B cell (primary cell): ENCODE measurements at places on chromosomes 5 and 9.

GRCh38 chr5:90338712-90339372 lies 70.7 kb downstream of the CETN3 start:
- DNase-seq, result no peak

DNA sequence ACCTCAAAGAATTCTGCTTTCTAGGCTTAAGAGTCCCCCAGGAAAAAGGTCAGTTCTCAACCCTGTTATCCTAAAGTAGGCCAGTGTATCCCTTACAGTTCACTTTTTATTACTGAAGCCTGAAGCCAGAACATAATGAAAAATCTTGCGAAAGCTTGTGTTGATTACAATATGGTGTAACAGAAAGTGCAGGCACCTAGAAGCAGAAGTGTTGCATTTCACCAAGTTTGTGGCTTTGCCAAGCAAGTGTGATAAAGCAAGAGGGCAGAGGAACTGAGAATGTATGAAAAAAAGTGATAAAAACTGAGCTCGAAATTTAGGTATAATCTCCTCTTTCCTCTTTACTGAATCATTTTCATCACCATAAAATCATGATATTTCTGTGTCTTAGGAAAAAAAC lies 26.2 kb downstream of the AGTPBP1 start:
- peak; percentile 60 for DNase-seq

DNA sequence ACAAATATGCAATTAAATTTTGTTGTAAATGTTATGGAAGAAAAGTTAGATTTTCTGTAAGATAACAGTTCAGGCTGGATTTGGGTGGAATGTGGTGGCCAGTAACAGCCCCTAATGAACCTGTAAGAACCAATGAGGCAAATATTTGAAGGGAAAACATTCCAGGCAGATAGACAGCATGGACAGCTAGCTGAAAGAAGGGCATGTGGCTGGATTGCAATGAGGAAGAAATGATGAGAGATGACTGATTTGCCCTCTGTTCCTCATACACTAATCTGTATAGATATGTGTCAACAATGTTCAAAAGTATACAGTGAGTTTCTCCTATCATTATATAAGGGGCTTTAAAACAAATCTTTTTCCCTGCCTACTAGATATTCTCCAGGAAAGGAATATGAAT lies 58.8 kb downstream of the MAN2A1 start:
- no peak for DNase-seq

GRCh38 chr5:150057052-150057451 lies 29.3 kb downstream of the CSF1R start:
- DNase-seq, result no peak

- DNase-seq, result no peak
These were observed 319.5 kb upstream of the ACTBL2 start for GRCh38 chr5:57802131-57802530.

- DNase-seq, result peak; percentile 76
These were observed 167.9 kb downstream of the AUH start for GRCh38 chr9:91193658-91194391.

DNA sequence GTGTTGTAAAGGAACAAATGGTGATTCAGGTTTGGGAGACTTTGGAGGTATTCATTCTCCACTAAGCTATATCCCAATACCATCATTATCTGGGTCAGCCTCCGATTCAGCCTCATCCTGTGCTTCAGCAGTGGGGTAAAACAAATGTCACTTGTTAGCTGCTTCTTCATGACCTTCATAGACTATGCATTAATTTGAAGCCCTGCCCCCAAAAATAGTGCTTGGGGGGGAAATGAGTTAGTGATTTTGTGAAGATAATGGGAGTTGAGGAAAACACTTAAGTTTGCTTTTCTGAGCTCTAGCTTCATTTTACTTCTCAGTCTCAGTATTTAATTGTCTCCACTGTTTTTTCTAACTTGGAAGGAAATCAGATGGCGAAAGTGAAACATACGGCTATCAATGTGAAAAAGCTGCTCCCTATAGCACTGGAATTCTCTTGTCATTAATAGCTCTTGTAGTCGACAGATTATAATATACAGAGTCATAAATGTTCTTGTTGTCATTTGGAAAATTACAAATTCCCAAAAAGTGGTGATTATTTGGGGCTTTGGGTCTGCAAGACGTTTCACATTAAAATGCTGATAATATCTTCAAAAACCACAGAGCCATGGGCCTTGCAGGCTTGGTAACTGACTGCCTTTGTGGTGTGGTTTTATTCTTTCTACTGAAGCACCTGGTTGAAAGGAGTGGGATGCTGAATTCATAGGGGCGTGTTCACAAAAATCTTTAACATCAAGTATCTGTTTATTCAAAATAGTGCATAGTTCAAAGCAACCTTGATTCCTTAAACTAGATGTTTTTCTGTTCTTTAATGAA lies 40.0 kb downstream of the PIK3R1 start:
- no peak for DNase-seq

GRCh38 chr5:106759152-106759551 lies 911.6 kb downstream of the EFNA5 start:
- DNase-seq, result no peak

GRCh38 chr5:15255576-15255975 lies 244.4 kb upstream of the FBXL7 start:
- no peak for DNase-seq

GRCh38 chr5:116883875-116884274 lies 309.3 kb upstream of the SEMA6A start:
- no peak for DNase-seq

- no peak for DNase-seq
These were observed 501.9 kb downstream of the KDM4C start for GRCh38 chr9:7259544-7260241.

DNA sequence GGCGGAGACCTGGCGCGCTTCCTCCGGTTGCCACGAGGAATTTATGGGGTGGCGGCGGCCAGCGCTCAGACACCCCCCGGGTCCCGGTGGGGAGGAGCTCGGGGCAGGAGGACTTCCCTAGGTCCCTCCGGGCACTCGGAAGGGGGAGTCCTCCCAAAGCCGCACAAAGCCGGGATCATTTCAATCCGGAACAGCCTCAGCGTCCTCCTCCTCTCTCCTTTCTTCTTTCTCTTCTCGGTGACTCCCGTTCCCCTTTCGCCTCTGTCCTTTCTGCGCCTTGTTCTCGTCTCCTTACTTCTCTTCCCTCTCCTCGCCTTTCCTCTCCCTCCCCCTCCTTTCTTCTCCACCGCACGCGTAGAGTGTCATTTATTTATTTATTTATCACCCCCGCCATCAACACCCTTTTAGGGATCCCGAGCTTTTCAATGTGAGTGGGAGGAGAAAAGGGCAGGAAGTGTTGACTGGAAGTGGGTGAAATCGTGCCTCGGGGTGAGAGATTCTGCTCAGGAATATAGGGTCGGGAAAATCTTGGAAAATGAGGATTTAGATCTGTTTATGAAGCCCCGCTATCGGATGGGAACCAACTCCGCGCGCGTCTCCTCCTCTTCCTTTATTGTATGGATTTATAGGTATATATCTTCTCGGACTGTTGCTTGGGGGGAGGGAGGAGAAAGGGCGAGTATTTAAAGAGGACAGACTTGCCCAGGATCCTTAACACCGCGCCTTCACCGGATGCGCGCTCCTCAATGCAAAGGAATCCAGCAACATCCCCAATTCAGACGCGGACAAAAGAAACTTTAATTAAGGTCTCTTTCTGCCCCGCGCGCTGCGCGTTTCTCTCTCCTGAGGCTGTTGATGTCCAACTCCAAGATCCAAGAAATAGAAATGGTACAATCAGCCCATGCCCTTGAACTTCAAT lies 2.0 kb upstream of the ZNF462 start:
- DNase-seq, result peak; percentile 3
